ENCODE measurements at places on chromosomes 6 and 20.

- DNase-seq, result no peak
Observed at GRCh38 chr20:58868795-58869194, 16.3 kb downstream of the GNAS start.

- no peak for DNase-seq
Observed at GRCh38 chr6:41271901-41272395, 14.5 kb downstream of the TREM1 start.

DNA sequence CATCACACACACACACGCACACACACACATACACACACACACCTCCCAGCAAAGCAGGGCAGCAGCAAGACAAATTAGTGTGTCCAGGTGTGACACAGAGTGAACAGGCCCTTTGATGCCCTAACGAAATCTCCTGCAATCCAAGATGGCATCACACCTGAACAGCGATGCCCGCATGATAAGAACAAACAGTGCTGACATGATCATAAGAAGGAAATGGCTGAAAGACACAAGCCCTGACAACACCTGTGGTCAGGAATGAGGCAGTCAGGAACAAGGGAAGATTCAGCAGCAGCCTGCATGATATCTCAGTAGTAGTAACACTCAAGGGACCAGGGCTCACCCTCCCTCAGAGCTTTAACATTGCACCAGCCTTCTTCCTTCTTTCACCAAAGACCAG, 156.9 kb downstream of the FAXC start:
- DNase-seq, result no peak

- DNase-seq, result no peak
Observed at GRCh38 chr20:60108397-60108796, 150.2 kb downstream of the CDH26 start.

DNA sequence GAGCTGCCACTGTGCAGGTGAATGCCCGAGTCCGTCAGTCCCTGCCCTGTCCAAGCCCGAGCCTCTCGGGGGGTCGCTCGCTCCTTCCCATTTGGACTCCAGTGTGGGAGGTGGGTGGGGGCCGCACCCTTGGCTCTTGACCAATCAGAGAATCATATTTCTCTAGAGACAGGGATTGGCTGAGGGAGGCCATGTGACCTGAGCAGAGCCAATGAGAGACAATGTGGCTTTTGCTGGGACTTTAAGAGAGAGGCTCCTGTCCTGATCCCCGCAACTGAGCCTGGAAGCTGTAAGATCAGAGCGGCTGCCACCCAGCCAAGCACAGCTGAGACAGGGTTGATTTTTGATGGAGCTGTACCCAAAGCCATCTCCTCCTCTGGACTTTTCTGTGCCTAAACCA, 199.3 kb downstream of the TFAP2C start:
- DNase-seq, result no peak

- DNase-seq, result no peak
Observed at GRCh38 chr20:31967830-31968249, at the start of gene XKR7. TSS of gene XKR7 (plus strand) at chr20:31968151. CDS start at chr20:31968176, 25 bp downstream.

DNA sequence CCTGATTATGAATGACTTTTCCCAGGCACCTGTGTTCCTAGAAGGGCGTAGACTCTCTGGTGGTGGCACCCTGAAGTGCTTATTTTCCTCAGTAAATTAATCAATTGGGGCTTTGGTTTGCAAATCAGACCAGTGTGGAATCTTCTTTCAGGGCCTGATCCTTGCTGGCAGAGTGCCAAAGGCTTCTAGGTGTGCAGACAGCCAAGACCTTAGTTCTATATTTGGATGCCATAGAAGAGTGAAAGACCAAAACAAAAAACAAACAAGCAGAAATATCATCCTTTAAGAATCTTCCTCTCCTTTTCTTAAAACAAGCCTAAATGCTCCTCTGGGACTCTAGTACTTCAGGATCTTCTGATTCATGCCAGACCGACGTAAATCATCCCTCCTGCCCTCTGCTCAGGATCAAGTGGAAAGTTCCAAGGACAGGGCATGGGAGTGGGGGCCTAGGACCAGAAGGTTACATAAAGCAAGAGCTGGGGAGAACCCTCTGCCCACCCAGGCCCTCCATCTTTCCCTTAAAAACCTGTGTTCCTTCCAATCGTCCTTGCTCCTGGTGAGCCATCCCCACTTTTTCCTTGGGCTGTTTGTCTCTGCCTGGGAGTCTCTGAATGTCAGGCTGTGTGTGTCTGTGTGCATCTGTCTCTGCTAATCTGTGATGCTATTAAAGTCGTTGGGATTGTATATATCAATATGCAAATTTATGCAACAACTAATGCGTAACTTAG, 70.5 kb upstream of the MYLIP start:
- DNase-seq, result no peak
